RPMI7951 (cell line): ENCODE measurements at places on chromosomes 7 and 10. TPM values are rescaled to one million over a fixed set of nuclear protein-coding genes. Genes with fewer than 3 reads are reported as not detected.

DNA sequence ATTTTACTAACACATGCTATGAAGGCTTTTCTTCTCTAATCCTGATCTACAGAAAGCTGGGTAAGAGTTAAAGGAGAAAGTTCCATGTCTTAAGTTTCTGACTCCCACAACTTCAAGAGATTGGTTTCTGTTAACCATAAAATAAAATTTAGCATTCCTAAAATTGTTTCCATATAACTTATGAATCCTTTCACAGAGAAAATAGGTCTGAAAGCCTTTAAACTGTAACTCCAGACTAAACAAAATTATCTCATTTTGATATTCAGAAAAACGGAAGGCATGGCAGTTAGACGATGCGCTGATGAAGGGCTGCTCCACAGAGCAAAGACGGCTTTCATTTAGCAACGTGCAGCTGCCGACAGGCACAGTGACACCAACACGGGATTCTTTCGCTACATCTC, 133.3 kb downstream of the SLC25A13 start:
- DNase-seq = no peak

DNA sequence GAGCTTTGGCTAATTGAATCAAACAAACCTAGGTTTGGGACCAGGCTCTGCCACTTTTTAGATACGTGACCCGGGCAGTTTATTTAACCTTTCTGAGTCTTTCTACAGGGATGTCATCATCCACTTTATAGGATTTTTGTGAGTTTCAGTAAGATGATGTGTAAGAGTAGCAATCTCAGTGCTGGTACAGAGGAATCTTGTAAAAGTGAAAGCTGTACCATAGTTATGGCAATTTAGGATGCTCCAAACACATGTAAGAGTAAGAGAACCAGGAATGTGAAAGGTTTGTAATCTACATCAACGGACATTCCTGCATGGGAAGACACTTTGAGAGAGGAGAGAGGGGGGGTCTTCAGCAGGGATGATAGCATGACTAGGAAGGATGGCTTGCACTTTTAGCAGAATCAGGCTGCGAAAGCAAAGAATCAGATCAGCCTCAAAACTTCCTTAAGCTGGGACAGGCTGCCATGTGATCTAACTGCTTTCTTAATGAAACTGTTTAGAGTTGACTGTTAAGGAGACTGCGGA, 968 bp downstream of the NOLC1 start:
- DNase-seq = no peak

- peak; percentile 65 for DNase-seq
Measured at GRCh38 chr10:62043421-62044021, 142.0 kb downstream of the ARID5B start.

GRCh38 chr10:110076559-110077318, 69.0 kb downstream of the ADD3 start:
- peak; percentile 80 for DNase-seq

GRCh38 chr10:32148864-32149251, 92.6 kb upstream of the KIF5B start:
- DNase-seq = no peak

GRCh38 chr10:98076086-98076485, 45.7 kb upstream of the CRTAC1 start:
- DNase-seq = no peak

DNA sequence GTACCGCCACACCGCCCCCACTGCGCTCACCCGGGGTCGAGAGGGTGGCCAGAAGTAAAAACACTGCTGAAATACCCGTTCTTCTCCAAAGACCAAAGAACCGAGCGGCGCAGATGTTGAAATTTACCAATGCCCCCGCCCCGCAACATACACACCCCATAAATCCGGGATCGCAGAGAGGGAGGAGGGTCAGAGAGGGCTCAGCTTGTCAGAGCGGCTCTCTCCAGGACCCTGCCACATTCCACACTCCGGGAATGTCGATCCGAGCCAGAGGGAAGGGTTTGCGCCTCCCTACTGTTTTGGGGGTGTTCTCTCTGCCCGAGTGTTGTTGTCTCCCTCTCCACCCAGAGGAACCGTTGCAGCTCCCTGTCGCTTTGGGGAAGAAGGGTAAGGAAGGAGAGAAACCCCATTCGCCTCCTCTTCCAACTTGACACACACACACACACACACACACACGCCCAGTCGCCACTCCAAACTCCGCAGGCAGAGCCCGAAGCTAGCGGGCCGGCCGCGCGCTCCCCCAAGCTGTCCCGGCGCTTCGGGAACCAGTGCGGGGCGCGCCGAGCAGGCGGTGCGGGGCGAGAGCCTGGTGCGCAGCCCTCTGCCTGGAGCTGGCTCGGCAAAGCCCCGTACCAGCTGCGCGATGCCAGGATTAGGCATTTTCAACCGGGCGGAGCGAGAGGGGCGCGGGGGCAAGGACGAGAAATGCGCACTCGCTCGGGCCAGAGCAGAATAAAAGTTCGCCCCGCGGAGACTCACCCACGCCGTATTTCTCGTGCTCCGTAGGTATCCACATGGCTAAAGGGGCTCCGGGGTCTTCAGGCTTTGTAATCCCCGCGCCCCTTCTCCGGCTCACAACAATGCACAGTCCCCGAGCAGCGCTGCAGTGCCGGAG, 609 bp downstream of the DOCK4 start:
- peak; percentile 55 for DNase-seq

DNA sequence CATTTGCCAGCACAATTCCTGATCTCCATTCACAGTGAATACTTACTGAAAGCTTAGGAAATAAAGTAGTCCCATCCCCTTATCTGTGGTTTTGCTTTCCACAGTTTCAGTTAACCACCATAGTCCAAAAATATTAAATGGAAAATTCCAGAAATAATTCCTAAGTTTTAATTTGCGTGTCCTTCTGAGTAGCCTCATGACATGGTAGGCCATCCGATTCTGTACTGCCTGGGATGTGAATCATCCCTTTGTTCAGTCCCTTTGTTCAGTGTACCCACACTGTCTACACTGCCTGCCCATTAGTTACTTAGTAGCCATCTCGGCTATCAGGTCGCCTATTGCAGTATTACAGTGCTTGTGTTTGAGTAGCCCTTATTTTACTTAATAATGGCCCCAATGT, 14.2 kb downstream of the RAB11FIP2 start:
- peak; percentile 32 for DNase-seq

- no peak for DNase-seq
Measured at GRCh38 chr7:129908181-129908580, 44.6 kb downstream of the UBE2H start.

The WIPF3 gene
- not detected in 2 replicates for total RNA-seq

The PLAU gene
- 173 and 188 TPM in 2 replicates for total RNA-seq

The LRRC18 gene
- total RNA-seq = not detected in 2 replicates

The SRRM3 gene
- not detected in 2 replicates for total RNA-seq

The C10orf143 gene
- 0.24 TPM in 1 of 2 replicates, not detected in the other for total RNA-seq
